Hypothalamus (tissue), 51 donors: ENCODE measurements at places on chromosomes 5 and 9.
A peak's percentile ranks its signal among the peaks of the same experiment; 100 is the strongest.

GRCh38 chr5:179371681-179372680, 26.7 kb upstream of the ADAMTS2 start:
- DNase-seq: peak; percentile 37

- DNase-seq: no peak
Observed at GRCh38 chr9:35903049-35903448, 3.0 kb upstream of the HRCT1 start.

GRCh38 chr5:159061179-159061796, 38.4 kb downstream of the EBF1 start:
- DNase-seq: no peak

DNA sequence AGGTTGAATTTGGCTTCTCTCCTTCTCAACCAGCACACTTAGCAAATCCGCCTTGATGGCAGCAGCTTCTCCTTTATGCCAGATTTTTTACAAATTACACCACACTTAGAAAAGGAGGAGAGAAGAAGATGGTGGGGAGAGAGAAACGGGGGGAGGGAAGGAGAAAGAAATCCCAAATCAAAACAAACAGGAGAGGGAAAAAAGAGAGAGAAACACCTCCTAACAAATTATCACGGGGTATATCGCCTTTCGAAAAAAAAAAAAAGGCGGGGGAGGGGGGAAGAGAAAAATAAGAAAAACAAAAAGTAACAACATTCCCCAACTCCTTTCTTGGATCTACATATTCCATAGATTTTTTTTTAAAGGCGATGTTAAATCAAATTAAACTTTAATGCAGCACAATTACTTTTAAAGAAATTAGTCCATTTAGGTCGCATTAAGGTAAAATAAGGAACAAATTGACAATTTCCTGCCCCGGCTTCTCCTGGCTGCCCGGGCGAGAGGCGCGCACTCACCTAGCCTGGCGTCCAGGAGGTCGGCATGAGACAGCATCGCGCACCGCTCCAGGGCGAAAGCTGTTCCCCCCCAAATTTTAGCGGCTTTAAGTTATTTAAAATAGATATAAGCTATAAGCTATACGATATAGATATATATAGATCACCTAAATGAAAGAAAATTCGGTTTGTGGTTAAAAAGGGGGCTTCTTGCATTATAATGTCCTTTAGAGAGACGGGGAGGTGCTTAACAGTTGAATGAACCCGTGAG, at the start of gene OTP:
Gene OTP, minus strand, starts transcription at position 716 of the 765 bp plus-strand sequence. Its CDS starts 164 bp downstream, at position 552.
- no peak for DNase-seq

GRCh38 chr9:123002754-123003153, 30.7 kb upstream of the GPR21 start:
- no peak for DNase-seq

GRCh38 chr5:40557501-40557900, 122.2 kb upstream of the PTGER4 start:
- DNase-seq: no peak

GRCh38 chr5:36242534-36243485, 1.1 kb upstream of the NADK2 start:
- peak; percentile 26 for DNase-seq

- no peak for DNase-seq
Observed at GRCh38 chr9:71446106-71446472, 322.2 kb downstream of the CEMIP2 start.

GRCh38 chr5:173231381-173231766, 3.6 kb downstream of the NKX2-5 start:
- no peak for DNase-seq
